Urinary bladder (tissue), 4 donors: ENCODE measurements at places on chromosomes 2 and 18. TPM values are rescaled to one million over a fixed set of nuclear protein-coding genes. Genes with fewer than 3 reads are reported as not detected.

PMAIP1 gene
- total RNA-seq = 1.6 TPM

CNRIP1 gene
- 38.0 TPM for total RNA-seq

IL18RAP gene
- 0.79 TPM for total RNA-seq

PSMA8 gene
- total RNA-seq = not detected

CDH7 gene
- total RNA-seq = 5.6 TPM

RAB31 gene
- 37.1 TPM for total RNA-seq

KIF5C gene
- 10.8 TPM for total RNA-seq

MARCO gene
- total RNA-seq = 0.42 TPM

UGT1A4 gene
- 1.1 TPM for total RNA-seq

EPAS1 gene
- 42.8 TPM for total RNA-seq
